ENCODE measurements at places on chromosomes 12 and 14.

GRCh38 chr14:52051871-52052270 lies 17.0 kb downstream of the NID2 start:
- no peak for DNase-seq

- peak; percentile 96 for DNase-seq
Measured at GRCh38 chr14:99575043-99576023, 28.7 kb downstream of the CCDC85C start.

GRCh38 chr12:16562435-16562834 lies 43.5 kb downstream of the LMO3 start:
- no peak for DNase-seq

DNA sequence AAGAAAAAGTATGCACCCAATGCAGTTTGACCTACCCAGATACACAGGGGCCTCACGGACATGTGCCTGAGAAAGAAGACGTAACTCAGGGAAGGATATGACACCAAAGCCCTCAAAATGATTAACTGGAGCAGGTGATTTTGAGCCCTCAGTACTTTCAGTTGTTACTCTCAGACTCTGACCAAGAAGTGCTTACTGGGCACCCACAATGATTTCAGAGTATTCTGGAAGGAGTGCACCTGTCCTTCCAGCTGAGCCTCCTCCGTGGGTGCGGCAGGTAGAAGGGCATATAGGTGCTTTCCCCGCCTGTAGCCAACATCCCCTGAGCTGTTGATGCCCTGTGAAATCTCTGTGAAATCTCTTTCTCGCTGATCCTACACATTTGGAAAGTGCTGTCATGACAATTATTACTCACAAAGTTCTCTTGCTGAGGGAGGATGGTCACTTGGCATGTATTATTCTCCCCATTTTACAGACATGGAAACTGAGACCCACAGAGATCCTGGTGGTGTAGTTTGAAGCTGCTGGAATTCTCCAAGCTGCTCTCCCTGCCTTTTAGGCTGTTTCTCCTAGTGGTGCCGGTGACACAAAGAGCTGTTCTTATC lies 154.3 kb upstream of the CCND2 start:
- peak; percentile 34 for DNase-seq

DNA sequence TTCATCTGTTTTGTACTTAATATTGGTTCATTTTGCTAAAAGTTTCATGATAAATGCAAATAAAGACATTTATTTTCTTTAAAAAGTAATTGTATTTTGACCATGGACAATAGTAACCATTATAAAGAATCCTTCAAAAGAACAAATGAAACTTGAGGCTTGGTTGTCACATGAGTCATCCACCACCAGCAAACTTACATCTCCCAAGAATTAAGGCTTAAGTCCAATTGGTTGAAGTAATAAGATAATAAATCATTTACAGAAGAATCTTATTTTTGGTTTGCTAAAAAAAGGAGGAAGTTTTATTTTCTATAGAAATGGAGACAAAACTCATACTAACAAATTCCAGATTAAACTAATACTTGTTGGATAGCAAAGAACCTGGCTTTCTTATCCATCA lies 84.8 kb upstream of the KITLG start:
- no peak for DNase-seq

DNA sequence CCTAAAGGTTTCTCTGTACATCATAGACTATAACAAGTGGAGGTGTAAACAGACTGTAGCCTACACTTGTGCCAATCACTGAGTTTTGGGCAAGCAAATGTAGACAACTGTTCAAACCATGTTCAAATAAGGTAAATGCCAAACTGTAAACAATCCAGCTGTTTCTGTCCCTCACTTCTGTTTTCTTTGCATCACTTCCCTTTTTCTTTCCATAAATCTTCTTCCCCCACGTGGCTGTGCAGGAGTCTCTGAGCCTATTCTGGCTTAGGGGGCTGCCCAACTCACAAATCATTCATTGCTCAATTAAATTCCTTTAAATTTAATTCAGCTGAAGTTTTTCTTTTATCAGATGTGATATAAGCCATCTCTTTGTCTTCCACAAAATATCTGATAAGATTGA lies 65.1 kb upstream of the CPM start:
- DNase-seq, result no peak

DNA sequence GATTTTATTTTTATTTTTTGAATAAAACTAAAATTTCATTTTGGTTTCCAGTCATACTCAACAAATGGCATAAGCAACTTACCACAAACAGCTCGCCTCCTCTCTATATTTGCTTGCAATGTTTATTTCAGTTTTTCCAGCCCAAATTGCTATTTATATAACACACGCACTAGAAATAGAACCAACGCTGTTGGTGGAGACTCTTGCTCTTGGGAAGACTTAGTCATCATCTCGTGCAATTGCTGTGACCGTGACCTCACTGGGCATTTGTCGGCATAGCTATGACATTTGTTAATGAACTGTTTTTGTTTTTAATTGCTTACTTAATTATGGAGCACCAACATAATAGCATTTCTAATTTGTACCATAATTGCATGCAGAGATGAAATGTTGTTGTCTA lies 153.1 kb upstream of the OTX2 start:
- DNase-seq, result no peak

GRCh38 chr14:22588526-22589095 lies 413 bp downstream of the DAD1 start:
- DNase-seq, result no peak

- DNase-seq, result peak; percentile 83
Measured at GRCh38 chr12:6635856-6636531, at the start of gene LPAR5. TSS of gene LPAR5 (minus strand) at chr12:6635959. CDS start at chr12:6621248, 14,711 bp downstream.

DNA sequence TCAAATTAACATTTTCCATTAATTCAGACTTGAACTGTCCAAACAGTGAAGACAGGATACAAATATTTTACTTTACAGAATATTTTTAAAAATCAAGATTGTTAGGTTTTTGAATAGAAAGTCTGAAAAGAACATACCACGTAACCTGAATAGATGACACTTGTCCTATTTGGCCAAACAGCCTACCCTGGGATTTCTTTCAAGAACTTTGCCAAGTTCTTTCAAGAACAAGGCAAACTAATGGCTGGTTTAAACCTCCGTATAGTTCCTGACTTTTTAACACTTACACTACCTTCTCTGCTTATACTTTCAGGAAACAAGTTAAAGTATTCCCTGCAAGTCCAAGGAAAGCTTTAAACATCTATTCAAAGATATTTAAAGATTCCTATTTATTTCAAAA lies 35.0 kb downstream of the MAP4K5 start:
- DNase-seq, result no peak

GRCh38 chr12:5456906-5457305 lies 25.0 kb downstream of the NTF3 start:
- DNase-seq, result no peak

DNA sequence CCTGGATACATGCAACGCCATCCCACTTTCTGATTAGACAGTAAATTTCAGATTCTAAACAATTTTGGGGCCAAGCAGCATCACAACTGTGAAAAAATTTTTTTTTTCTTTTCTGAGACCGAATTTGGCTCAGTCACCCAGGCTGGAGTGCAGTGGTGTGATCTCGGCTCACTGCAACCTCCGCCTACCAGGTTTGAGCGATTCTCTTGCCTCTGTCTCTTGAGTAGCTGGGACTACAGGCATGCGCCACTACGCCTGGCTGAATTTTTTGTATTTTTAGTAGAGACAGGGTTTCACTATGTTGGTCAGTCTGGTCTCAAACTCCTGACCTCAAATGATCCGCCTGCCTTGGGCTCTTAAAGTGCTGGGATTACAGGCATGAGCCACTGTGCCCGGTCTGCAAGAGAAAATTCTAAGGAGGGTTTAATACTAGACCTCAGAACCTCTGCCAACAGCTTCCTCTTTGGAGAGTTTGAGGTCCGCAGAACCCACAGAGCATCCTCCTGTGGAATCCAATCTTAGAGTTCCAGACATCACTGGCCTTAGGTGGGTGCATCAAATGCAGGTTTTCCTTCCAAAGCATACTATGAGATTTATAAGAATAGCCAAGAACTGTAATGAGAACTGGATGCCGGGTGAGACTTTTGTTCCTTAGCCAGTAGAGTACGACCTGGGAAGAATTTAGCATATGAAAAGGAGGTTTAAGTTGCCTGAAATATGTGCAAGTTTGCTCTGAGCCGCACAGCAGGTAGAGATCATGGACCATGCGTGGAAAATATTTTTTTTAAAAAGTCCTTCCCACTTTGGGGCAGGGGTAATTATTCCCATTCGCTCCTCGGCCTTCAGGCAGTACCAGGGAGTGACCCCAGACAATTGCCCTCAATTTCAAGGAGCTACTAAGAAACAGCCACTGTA lies 7.8 kb upstream of the PHC1 start:
- DNase-seq, result no peak

DNA sequence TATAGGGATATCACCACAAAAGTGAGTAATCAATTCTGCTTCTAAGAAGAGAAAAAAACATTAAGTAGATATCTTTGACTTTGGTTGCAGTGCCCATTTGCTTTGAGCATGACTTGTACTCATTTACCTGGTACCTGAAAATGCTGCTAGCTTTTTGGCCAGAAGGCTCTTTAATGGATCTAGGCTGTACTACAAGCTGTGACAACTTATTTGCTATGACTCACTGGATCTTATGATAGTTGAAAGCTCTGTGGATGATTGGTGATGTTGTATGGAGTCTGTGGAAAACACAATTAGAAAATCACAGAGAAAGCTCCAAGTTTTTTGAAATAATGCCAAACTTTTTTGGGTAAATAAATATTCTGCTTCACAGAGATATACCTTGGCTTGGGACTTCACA lies 960.9 kb upstream of the FBXO33 start:
- DNase-seq, result no peak

GRCh38 chr14:23079716-23080115 lies 15.2 kb downstream of the ACIN1 start:
- no peak for DNase-seq

DNA sequence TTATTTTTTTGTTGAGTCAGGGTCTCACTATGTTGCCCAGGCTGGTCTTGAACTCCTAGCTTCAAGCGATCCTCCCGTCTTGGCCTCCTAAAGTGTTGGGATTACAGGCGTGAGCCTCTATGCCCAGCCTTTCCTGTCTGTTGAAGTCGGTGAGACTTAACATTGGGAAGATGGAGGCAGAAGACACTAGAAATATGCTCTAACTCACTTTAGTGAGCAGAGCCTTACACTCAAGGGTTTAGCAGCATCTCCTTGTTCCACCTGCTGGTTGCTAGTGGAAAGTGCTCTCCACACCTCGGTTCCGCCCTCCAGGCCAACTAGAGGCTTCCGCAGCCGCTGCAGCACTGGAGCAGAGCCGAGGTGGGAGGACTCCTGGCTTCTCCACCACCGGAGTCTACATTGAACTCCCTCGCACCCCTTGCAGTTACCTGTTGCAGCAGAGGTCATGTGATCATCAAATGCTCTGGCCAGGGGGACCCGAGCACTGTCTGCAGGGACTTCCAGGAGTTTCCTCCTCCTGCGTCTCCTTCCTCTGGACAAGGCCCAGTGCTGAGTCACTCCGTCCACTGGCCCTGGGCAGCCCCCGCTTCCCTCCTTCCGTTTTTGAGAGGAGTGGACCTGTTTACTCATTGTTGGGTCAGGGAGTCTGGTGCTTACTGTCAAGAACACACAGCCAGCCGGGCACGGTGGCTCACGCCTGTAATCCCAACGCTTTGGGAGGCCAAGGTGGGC lies 9.4 kb upstream of the HVCN1 start:
- DNase-seq, result no peak

DNA sequence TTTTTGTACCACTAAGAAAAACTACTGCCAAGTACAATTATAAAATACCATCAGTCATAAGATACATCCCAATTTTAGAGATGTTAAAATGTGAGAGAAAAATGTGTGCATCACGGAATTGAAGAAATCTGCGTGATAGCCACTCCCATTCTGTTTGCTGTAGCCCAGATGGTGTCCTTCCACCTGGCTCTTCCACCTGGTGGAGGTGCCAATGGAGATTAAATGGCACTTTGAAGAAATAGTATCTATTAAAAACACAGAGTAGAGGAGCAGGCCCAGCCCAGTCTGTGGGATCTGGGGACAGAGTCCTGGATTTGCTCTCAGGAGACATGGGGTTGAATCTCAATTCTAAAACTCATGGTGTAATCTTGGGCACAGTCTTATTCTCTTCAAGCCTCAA lies 35.5 kb downstream of the TSPAN11 start:
- DNase-seq, result no peak

GRCh38 chr12:108468196-108468968 lies 46.7 kb upstream of the FICD start:
- no peak for DNase-seq
